CD4-positive, alpha-beta T cell treated with Interleukin-6 for 4 hours (primary cell): ENCODE measurements at places on chromosomes 16 and 17.

DNA sequence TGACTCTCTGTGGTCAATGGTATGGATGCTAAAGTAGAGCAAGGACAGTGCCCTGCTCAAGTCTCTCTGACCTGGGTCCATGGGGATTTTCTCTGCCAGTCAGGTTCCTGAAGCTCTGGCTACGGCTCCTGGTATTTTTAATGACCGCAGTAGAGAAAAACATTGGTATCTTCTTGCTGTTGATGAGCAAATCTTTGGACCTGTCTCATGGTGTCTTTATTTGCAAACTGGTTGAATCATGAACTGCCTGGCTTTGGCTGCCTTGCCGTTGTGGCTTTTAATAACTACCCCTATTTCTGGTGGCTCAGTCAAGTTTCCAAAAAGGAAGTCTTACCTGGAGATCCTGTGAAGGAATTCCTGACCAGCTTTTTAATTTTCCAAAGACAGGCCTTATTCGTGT, 8.7 kb downstream of the FAM234A start:
- no peak for DNase-seq

DNA sequence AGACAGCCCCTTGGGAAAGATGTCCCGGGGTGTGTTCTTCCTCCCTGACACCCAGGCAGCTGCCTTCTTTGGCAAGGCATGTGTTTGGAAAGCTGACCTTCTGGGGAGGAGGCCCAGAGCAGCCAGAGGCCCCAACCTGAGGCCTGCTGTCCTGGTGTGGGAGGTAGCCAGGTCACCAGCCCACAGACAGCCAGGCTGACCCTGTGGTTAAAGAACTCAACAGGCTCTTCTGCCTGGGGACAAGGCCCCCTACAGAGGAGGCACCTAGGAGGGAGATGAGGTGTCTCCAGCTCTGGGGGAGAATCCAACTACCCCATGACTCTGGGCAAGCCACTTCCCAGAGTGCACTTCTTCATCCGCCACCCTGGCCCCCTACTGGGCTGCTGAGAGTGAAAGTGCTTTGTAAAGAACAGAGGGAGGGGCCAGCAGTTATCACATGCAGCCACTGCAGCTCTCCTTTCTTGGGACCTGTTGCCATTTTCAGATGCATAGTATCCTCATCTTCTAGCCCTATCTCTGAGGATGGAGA, 13.1 kb upstream of the SREBF1 start:
- peak; percentile 80 for DNase-seq

GRCh38 chr17:8162997-8163977, 539 bp upstream of the VAMP2 start:
- peak; percentile 30 for DNase-seq

- no peak for DNase-seq
These were observed 13.7 kb downstream of the ZNF500 start for GRCh38 chr16:4753227-4753626.

GRCh38 chr17:69801368-69801767, 273.7 kb upstream of the KCNJ16 start:
- DNase-seq, result no peak

DNA sequence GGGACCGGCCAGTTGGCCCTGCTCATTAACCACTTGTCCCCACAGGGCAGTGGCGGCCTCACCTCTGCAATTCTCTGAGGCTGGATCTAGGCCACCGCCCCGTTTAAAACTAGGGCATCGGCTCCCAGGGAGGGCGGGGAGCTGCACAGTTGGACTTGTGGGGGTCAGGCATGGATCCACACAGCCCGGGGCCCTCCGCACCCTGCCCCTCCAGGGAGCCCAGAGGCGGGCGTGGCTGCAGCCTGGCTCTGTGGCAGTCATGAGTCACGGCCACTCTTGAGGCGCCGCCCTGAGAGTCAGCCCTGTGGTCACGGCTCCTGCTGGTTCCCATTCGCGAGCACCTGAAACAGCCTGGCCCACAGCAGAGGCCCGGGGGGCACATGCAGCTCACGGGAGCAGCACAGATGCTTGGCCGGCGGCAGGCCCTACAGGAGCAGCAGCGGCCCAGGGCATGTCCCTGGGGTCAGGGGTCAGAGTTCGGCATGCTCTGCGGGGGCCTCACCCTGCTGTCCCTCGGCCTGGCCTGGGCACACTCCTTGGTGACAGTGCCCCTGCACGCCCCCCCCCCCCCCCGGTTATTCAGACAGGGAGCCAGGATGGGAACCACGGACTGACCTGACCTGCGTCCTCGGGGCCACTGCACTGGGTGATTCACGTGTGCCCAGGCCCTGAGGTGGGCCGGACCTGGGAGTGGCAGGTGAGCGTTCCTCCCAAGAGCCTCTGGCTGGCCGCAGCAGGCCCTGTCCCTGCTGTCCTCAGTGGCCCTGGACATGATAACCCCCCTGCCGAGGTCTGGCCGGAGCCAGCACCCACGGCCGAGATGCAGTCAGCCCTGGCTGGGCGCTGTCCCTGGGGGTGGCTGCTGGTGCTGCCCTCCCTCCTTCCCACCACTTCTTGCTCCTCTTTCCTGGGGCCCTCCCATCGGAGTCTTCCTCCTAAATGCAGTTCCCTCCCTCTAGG, 8.2 kb downstream of the CAPN15 start:
- DNase-seq, result no peak

DNA sequence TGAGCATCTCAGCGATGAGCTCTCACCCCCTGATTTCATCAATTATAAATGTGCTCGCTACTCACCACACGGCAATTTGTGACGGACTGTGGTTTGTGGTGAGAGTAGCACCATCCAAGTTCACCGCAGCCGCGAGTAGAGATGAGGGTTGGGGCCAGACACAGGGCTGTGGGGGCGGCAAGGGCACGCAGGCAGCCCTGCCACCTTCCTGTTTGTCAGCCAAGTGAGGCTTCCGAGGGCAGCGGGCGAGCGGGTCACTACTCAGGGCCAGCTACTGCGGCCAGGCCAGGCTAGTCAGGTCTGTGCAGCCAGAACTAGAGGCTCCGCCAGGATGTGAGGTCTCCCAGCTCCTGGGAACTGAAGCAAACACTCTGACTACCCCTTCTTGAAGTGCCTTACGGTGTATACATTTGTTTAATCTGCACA, 39.6 kb upstream of the MEOX1 start:
- peak; percentile 13 for DNase-seq

- no peak for DNase-seq
These were observed 13.0 kb downstream of the CA10 start for GRCh38 chr17:52145476-52145875.

- peak; percentile 75 for DNase-seq
These were observed 709 bp downstream of the STAT5A start for GRCh38 chr17:42288803-42289610.

DNA sequence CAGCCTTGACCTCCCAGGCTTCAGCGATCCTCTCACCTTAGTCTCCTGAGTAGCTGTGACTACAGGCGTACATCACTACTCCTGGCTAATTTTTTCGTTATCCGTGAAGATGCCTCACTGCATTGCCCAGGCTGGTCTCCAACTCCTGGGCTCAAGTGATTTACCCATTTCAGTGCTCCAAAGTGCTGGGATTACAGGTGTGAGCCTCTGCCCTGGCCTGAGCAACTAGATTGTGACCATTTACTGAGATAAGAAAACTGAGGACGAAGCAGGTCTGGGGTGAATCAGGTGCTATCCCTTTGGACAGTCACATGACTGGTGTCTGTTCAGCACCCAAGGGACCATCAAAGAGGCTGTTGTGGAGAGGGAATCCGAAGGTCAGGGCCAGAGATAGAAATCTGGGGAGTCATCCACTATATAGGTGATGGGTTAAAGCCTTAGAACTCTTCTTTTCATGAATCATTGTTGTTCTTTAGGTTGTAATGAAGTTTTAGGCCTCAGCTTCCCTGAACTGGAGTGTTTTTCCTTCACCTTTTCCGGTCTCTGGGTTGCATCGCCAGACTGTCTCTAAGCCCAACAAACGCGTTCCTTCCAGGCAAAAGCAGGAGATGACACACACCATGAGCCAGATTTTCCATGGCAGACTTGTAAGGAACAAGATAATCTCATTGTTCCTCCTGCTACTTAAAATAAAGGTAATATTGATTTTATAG, 62.5 kb downstream of the FTO start:
- no peak for DNase-seq

DNA sequence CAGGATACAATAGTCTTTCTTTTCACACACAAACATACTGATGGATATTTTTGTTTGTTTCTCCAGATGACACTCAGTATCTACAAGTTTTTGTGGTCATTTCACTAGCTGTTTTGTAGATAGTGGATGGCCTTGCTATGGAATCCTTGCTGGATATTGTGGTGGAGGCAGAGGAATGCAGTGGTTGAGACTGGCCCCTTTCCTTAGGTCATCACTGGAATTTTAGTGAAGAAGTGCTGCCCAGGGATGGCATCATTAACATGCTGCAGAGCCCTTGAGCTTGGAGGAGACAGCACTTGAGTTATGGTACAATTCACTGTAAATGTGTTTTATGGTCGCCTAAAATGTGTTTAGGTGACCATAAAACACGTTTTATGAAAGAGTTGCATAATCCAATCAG, 455.9 kb upstream of the HSBP1 start:
- no peak for DNase-seq

GRCh38 chr17:725084-725483, 7.3 kb upstream of the TLCD3A start:
- no peak for DNase-seq

DNA sequence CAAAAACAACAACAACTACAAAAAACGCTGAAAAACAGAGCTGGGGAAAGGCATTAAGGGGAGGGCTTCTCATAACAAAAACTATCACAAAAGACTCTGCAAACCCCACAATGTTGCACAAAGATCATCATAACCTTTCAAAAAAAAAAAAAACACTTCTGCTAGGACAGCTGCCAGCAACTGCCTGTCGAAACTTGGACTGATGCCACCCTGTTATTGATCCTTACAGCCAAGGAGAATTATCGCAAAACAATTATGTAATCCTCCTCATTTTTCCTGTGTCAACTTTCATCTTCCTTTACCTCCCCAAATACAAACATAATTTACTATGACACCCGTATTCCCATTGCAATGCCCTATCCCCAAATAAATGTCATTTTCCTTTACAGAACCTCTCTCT, 9.3 kb downstream of the CCDC40 start:
- no peak for DNase-seq

DNA sequence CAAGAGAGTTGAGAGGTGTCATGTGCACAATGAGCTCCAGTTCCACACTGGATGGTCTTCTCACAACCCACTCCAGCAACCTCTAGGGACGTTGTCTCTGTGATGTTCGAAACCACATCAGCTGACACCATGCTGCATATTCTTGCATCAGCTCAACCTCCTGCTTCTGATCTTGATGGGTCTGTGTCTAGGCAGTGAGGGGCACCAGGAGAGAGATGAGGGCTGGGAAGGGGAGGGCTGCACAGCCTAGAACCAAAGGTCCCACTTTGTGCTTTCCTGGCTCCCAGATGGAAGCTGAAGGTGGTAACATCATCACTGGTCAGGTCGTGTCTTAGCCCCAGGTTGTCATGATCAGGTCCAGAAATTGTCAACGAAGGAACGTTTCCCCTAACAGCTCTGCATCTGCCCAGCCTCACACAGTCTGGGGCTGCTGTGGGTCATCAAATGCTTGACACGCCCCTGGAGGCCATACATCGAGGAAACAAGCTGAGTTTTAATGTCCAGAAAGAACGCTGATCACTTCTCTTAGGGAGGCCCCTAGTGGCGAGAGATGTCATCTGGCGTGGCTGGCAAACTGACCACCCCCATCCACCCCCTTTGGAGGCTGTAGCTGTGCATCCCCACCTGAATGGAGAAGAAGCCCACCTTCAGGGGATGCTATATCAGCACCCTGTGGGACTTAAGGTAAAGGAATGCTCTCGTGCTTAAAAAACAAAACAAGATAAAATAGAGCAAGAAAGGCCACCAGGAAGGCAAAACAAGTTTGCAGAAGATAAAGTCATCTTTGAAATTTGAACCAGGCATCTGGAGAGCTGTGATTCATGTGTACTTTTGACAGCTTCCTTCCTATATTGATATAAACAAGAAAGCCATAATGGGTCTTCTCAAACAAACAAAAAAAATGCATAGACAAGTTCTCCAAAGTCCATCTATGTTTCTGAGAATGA, 58.3 kb downstream of the WIPI1 start:
- peak; percentile 38 for DNase-seq

DNA sequence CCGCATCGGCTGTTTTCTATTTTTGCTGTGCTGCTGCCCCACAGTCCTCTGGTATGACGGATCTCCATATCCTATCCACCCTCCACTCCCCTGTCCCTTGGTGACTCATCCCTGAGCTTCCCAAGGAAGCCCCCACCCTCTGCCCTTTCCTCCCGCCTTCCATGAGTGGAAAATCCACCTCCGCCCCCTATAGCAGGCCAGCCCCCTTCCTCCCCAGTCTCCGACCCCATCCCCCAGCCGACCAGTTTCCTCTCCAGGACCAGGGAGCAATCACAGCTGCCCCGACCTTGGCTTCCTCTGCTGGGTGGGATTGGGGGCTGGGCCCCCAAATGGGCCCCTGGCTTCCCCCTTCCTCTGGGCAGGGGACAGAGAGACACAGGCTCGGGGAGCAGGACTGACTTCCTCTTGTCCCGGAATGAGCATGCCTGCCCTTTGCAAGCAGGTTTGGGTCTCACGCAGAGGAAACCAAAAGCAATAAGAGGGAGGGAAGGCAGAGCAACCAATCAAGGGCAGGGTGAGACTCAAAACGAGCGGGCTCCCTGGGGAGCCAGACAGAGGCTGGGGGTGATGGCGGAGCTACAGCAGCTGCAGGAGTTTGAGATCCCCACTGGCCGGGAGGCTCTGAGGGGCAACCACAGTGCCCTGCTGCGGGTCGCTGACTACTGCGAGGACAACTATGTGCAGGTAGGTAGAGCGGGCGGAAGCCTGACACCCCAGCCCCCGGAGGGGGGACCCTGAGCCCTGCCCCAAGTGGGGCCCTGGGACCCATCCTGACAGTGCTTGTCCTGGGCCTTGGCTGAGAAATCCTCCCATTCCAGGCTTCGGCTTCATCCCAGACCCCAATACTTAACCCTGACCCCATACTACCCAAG, at the start of the genes ABI3 and GNGT2:
TSS of gene ABI3 (plus strand) at position 550 of the 872 bp plus-strand sequence. CDS start at position 568, 18 bp downstream.
TSS of gene GNGT2 (minus strand) at position 417 of the 872 bp plus-strand sequence. CDS start 3,152 bp downstream, outside the sequence.
- peak; percentile 78 for DNase-seq

DNA sequence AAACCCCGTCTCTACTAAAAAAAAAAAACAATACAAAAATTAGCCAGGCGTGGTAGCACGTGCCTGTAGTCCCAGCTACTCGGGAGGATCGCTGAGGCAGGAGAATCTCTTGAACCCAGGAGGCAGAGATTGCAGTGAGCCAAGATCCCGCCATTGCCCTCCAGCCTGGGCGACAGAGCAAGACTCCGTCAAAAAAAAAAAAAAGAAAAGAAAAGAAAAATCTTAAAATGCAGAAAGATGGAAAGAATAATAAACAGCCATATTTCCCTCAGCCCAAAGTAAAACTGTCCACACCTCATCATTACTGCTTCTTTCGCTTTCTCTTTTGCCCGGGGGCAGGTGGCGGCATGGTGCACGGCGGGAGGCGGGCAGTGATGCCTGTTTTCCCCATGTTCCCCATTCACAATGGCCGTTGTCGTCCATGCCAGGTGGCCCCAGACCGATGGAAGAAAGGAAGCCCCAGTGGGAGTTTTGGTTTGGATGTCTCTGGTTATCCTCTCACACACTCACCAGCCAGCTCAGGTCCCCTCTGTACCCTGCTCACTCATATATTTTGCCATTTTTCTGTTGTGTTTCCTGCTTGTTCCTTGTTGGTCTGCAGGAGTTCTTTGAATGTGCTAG, 37.0 kb upstream of the PEMT start:
- DNase-seq, result peak; percentile 59

- DNase-seq, result peak; percentile 92
These were observed at the start of gene PRKCB for GRCh38 chr16:23835390-23836077. Gene PRKCB, plus strand, starts transcription at chr16:23835983.
